CMK (cell line): ENCODE measurements at places on chromosomes 5 and 9.

DNA sequence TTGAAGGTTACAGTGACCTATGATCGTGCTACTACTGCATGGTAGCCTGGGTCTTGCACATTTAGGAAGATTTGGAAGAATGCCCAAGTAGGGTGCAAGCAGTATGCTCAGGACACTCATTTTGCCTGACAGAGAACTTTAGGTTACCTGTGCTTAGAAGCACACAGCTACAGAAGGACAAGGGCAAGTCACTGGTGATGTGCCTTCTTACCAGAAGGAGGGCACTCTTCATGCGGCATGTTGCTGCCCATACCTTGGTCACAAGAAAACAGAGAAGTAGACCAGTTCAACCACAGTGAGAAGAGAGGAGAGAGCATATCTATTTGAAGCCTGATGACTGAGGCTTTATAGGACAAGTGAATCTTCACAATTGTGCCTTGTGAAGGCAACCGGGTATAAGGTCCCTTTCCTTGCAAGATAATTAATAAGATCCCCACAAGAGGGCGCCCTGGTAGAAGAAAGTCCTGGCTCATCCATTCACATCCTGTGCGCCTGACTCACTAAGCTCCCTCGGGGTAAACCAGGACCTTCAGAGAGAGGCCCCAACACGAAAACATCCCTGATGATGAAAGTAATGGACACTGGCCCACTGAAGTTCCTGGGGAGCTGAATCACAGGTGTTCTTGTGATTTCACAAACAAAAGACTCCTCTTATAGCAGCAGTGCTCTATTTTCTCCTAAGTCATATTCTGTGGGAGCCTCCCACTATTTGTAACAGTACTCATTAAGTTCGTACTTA is 38.1 kb upstream of the STARD4 start:
- peak; percentile 31 for DNase-seq

GRCh38 chr5:144944936-144945335 is 774.3 kb downstream of the KCTD16 start:
- DNase-seq: no peak

- no peak for DNase-seq
These were observed 1233.4 kb upstream of the DMAC1 start for GRCh38 chr9:9033022-9033421.

DNA sequence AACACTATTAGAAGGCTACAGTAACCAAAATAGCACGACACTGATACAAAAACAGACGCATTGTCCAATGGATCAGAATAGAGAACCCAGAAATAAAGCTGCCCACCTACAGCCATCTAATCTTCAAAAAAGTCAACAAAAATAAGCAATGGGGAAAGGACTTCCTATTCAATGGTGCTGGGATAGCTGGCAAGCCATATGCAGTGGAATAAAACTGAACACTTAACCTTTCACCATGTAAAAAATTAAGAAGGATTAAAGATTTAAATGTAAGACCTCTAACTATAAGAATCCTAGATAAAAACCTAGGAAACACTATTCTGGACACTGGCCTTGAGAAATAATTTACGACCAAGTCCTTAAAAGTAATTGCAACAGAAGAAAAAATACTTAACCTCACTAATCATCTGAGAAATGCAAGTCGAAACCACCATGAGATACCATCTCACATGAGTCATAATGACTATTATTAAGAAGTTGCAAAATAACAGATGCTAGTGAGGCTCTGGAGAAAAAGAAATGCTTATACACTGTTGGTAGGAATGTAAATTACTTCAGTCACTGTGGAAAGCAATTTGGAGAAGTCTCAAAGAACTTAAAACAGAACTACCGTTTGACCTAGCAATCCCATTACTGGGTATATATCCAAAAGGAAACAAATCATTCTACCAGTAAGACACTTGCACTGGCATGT is 203.3 kb upstream of the CDH9 start:
- no peak for DNase-seq

DNA sequence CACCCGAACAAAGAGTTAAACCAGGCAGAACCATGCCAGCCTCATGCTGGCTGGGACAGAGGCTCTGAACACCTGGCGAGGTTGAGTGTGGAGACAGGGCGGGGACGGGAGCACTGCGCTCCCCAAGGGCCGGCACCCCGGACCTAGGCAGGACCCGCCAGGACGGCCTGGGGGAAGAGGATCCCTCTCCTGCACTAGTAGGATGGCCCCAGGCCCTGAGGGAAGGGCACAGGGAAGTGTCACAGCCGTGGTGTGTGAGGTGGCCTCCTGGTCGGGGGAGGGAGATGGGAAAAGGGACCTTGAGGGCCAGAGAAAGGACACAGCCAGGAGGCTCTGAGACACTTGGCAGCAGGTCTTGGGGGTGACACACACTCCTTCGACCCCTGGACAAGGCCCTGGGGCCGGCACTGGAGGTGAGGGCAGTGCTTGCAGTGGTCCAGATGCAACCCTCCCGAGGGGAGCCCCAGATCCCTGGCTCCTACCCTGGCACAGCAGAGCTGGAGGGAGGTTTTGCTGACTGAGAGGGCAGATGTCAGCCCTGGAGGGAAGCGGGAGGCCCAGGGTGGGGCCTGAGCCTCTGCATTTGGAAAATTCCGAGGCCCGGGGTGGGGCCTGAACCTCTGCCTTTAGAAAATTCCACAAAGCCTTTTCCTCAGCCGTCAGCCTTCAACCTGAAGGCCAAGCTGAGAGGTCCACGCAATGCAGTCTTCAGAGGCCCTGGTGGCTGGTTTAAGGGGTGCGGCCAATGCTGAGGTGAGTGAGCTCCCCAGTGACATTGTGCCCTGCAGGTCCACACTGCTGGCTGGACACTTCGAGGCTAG is 24.8 kb upstream of the TERT start:
- DNase-seq: no peak

DNA sequence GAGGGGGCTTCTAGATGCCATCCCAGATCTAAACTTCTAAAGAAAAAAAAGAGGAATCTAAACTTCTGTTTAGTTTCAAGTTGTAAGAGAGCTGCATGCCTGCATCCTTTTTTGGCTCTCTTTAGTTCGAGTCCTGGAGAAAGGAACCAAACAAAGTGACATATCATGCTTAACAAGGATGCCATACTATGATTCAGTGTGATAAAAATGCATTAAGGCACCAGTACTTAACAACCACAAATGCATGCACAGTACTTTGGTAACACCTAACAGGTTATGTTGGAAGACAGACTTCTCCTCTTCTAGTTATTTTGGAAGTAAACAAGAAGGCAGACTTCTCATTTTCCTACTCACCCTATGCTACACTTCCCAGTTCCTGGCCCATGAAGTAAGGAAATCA is 27.3 kb downstream of the NME5 start:
- DNase-seq: no peak

DNA sequence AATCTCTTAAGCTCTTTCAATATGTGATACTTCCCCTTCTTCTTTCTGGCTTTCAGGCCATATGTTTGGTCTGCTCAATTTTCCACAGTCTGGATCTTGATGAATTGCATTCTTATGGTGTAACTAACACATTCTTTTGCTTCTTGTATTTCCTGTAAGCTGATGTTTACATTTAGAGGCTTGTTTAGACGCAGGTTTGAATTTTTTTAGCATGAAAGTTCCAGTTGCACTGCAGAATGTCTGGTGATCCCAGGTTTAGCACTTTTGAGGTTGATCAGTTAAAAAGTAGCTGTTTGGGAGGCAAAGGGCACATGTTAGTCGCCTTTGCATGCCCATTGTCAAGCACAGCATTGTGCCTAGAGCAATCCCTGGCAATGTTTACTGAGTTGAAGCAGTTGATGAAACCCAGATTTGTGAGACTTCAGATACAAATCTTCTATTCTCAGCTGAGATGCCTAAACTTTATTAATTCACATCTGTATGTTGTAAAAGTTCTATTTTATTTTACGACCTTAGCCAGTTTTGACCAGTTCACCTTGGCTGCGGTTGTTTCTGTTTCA is 59.6 kb upstream of the SPATA31C2 start:
- no peak for DNase-seq

- DNase-seq: no peak
These were observed 130.6 kb downstream of the FBXO38 start for GRCh38 chr5:148514344-148514743.

- DNase-seq: no peak
These were observed 318.1 kb downstream of the PIK3R1 start for GRCh38 chr5:68533571-68534084.
